Hypothalamus (tissue), 51 donors: ENCODE measurements at places on chromosomes 7 and 10.
A peak's percentile ranks its signal among the peaks of the same experiment; 100 is the strongest.

DNA sequence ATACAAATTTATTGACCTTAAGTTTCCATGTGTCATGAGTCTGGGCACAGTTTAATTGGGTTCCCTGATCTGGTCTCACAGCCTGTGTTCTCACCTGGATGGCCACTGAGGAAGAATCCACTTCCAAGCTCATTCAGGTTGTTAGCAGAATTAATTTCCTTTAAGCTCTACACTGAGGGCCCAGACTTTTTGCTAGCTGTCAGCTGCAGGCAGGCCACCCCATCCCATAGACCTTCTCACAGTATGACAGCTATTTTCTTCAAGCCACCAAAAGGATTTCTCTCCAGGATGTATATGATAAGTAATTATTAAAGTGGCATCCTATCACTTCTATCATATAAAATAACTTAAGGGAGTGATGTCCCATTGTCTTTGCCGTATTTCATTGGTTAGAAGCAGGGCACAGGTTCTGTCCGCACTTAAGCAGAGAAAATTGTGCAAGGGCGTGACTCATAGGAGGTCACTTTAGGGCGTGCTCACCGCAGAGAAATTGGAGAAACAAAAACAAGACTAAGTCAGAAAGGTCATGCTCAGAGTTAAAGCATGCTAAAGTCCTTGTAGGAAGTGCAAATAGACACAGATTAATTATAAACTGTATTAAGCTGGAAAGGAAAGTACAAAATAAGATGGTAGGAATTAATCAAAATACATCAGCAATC is 109.9 kb downstream of the AHR start:
- no peak for DNase-seq

DNA sequence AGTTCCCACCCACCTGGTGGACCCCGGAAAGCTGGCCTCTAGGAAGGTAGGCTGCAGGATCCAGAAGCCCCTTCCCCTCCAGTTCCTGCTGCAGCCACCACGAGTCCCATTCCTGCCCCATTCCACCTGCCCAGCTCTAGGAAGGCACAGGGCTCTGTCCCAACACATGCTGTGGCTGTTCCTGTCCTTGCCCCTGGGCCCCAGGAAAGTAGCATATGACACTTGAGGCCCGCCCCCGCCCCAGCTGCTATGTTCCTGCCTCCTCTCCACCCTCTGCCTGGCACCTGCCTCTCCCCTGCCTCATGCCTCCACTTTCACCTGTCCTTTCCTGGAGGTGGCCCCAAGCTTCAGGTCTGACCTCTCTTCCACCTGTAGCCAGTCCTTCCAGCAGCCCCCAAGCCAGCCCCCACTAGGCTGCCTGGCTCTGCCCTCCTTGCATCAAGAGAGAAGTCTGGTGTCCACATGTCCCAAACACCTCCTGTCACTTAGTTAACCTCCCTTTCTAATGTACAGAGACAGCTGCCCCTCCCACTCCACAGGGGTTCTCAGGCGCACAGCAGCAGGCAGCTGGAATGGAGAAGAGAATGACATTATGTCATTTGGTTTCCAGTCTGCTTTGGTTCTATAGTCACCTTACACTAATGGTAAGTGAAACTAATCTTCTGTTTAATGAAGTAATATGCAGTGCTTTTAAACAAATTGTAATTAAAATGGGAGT is 22.7 kb downstream of the YKT6 start:
- no peak for DNase-seq

DNA sequence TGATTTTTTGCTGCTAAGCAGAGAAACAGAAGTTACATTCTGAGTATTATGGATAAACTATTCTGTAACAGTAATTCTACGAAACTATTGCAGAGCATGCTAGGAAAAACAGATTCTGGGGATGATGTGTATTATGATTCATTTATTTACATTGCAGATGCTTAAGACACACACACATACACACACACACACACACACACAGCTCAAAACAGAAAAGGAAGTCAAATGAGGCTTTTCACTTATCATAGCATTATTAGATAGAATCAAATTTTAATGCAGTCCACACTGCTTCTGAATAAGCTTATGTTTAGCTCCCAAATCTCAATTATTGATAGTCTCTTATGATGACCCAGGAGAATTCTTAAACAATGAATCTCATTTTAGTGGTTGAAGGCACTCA is 307.2 kb downstream of the HGF start:
- DNase-seq, result no peak

DNA sequence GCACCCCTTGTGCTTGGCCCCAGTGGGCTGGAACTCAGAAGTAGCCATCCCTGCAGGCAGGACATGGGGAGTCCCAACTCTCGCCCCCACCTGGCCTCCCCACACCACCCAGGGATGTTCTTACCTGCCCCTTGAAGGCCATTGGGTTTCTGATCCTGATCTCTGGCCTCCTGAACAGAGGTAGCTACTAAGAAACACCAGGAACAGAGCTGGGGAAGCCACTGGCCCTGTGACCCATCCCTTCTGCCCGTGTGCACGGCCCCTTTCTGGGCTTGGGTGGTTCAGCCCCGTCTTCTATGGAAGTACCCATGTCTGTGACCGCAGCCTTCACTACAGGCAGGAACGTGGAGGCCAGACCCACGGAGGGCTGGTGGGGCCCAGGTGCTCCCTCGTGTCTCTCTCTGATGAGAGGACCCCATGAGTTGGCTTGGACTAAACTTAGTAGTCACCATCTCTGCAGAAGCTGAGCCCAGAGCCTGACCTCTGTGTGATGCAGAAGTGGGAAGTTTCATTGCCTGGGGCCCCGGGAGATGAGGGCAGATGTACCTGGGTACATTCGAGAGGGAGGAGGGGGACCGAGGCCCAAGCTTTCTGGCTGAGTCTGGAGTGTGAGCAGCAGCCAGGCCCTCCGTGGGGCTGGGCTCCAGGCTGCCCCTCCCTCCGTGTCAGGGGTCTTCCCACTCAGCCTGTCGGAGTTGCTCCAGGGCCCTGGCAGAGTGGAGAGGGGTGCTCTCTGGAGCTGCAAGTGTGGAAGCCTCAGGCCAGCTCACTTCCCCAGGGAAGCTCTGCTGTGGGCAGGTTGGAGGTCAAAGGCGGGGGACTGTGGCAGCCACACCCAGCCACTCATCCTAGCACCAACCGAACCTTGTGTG is 81.0 kb downstream of the MKI67 start:
- DNase-seq, result no peak

DNA sequence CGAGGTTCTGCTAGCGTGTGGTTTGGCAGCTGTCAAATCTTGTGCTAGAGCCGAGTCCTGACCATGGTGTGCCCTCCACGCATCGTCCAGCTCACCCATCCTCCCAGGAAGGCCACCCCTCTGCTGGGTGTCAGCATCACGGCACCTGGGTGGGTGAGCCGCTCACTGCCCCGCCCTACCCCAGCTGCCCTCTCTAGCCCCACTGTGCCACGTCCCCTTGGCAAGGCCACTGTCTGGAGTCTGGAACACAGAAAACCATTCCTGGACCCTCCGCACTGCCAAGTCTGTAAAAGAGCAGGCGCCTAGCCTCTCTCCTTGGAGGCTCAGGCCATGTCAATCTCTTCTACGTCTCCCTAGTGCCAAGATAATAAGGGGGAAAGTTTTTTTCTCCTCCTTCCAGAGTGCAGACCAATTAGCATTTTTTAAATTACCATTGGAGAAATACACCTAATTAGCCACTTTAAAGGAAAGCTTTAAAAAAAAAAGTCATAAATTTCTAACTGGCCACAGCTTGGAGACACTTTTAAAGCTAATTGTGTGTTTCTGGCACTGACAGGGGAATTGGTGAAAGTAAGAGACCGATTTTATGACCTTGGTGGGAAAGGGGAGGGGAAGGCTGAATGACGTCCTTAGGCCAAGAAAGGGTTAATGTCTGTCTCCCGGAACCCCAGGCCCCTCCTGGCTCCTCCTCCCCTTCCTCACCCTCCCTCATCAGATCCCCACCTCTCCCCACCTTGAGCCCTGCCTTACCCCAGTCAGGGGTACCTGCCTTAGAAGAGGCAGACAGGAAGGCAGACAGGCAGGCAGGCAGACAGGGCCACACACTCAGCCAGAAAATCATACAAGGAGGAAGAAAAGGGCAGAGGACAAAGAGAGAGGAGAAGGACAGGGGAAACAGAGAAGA is 151.2 kb downstream of the PLXNA4 start:
- no peak for DNase-seq

GRCh38 chr7:54360075-54360840 is 181.9 kb upstream of the VSTM2A start:
- DNase-seq, result peak; percentile 25

DNA sequence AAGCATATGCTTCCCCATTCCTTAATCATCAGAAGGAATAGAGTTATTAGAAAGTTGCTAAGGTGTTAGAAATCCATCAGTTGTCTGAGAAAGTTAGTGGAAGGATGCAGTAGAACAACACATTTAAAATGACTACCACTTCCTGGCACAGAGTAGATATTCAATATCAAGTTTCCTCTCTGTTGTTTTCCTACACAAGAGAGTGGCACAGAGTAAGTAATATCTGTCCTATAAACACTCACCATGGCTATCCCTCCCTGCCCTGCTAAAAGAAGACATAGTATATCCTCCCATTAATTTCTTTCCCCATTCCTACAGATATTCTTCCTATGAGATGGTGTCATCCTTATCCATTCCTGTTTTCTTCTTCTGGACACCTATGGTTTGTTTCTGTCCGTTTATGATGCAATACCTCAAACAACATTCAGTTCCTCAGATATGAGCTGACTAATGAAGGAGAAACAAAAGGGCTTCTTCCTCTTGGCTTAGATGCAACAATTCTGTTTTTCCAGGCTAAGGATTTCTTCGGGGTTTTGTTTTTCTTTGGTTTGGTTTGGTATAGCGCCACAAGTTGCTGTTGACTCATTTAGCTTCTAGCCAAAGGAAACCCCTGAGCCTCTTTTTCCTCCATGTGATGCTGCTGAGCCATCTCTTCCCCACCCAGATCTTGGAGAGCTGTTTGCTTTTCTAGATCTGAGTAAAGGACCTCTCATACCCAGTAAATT is 32.9 kb upstream of the BPGM start:
- no peak for DNase-seq

- DNase-seq, result no peak
These were observed 17.0 kb downstream of the CDK14 start for GRCh38 chr7:90613088-90613498.

- DNase-seq, result no peak
These were observed 618.5 kb downstream of the CCSER2 start for GRCh38 chr10:84946904-84947303.

GRCh38 chr10:3090914-3091787 is 23.8 kb downstream of the PFKP start:
- no peak for DNase-seq

DNA sequence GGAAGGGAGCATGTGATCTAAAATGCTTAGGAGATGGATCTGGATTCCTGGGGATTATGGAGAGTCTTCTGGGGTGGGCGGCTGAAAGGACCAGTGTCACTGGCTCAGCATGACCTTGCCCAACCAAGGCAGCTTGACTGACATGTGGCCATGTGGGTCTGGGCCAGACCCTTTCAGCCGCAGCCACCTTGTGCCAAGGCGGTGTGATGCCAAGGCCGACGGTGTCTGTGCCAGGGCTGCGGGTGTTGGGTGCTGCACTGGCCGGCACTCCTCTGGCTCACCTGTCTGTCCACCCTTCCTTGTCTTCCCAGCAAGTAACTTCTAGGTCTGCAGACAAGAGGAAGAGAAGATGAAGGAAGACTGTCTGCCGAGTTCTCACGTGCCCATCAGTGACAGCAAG is 8.8 kb downstream of the DEPP1 start:
- DNase-seq, result no peak

- no peak for DNase-seq
These were observed 172.4 kb downstream of the FZD1 start for GRCh38 chr7:91436655-91437054.

- DNase-seq, result no peak
These were observed 153.9 kb downstream of the AGMO start for GRCh38 chr7:15407910-15408309.

DNA sequence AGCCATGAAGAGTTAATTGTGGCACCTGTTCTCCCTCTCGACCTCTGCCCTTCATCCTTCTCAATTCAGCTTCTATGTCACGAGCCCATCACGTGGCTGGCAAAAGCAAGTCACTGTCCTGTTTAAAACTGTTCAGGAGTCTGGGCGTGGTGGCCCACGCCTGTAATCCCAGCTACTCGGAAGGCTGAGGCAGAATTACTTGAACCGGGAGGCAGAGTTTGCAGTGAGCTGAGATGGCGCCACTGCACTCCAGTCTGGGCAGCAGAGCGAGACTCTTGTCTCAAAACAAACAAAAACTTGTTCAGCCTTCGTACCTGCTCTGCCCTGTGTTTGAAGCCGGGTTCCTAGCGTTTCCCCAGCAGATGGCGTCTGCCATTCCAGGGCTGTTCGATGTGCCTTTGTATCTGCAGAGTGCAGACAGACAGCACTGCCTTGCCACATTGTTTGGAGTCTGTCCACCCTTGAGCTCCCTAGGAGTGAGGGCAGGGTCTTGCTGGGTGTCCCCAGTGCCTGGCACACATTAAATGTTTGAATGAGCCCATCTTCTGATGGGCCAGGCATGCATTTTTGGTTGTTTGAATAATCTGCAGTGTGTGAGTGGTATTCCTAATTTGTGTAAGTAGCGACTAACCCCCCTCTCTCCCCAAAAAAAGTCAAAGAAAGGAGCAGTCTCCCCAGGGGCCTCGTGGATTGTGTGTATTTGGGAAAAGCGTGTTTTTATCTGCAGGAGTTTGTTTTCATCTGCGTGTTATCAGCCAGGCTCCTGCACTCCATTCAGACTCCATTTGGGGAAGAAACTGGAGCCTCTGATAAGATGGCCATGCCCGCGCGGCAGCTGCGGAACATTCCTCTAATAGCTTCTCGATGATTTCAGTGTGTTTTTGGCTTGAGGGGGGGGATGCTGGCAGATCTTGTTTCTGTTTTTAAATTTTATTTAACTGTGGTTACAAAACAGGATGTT is 61.2 kb downstream of the DNAJB6 start:
- no peak for DNase-seq

- no peak for DNase-seq
These were observed 335.4 kb upstream of the NRP1 start for GRCh38 chr10:33669904-33670303.

DNA sequence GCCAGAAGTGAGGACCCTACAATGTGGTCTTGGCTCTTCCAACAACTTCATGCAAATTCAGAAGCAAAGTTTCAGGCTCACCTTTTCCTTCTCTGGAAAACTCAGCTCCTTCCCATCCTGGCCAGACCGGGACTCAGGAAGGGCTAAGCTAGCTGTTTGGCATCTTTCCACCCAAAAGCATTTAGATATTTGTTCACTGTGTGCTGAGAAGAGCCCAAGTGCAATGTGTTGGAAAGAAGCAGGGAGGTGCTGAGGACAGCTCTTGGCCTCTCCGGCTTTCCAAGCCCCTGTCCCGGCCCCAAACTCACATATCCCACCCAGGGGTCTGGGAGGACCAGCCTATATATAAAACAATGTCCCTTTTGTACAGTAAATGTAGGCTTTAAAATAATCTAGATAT is 44.5 kb downstream of the MKI67 start:
- no peak for DNase-seq
